ENCODE measurements at places on chromosomes 2 and 18.

GRCh38 chr18:29161429-29161828, 984.5 kb upstream of the CDH2 start:
- DNase-seq, result no peak

DNA sequence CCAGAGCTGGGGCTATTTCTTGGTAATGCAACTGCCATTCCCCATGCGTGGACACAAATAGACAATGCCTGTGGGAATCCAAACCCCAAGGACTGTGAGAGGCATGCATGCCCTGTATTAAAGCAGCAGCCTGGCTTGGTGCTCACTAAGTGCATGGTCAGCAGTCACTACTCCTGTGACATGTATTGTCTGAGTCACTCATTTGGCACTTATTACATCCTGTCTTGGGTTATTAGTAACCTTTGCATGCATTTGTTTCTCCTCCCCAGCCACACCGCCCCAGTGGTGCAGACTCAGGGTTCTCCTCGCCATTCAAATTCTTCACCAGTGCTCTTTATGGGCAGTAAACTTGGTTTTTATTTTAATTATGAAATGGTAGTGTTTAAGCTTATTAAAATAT, 30.2 kb downstream of the PRKCE start:
- no peak for DNase-seq

DNA sequence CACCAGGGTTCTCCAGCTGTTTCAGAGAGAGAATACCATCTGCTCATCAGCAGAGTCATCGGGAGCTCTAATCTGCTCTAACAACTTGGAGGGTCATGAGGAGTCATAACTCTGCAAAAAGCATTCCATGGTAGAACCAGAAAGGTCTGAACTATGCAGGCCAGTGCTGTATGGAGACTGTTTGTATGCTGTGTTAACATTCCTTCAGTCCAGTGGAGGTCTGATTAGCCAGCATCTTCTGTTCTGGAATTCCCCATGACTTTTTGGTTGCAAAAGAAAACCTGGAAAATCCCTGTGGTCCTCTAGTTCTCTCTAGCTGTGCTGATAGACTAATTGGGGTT, 9.4 kb upstream of the ITGB6 start:
- no peak for DNase-seq

DNA sequence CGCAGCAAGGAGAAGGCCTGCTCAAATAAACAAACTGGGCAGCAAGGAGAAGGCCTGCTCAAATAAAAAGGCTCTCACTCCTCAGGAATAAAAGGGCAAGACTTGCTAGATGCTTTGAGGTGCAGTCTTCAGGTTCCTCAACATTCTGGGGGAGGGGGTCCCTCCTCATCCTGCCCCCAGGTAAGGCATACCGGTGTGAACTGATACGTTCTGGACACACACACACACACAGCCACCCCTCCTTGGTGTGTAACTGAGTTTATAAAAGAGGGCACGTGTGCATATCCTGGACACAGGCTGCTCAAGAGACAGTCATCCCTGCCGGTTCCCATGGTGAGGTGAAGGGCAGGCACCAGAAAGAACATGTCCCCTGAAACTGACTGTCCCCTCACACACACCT, 4.5 kb downstream of the TEX261 start:
- no peak for DNase-seq

DNA sequence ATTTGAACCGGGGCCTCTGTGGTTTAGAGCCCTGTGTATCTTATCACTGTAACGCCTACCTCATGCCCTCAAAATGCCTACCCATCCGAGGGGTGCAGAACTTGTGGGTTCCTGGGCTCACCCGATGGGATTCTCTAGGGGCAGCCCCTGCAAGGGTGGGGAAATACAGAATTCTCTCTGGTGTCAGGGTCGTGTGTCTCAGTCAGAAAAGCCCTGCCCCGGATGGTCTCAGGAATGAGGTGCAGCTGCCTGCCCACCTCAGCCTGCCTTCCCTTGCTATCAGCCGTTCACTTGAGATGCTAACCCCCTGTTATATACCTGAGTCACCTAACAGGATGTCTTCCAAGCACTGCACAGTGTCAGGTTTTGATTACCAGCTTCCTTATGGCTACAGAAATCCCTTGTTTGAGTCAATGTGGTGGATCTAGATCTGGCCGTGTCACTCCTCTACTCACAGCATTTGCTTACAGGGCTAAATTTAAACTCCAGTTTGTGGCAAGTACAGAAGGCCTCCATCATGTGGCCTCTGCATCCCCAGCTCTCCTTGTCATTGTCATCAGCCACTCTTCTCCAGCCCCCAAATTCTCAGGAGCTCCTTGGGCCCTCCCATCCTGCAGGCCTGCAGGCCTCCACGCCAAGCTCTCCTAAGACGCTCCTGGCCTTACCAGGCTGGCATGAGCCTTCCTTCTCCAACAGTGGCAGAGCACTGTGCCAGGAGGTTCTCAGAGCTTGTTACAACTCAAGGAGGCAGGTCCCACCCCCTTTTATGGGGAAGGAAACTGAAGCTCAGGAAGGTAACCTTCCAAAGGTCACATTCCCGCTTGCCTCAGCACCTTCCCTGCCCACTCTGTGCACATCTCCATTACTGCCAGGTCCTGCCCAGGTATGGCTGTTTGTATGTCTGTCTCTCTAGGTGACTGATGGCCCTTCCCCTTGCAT, 14.3 kb upstream of the MAP3K2 start:
- no peak for DNase-seq

DNA sequence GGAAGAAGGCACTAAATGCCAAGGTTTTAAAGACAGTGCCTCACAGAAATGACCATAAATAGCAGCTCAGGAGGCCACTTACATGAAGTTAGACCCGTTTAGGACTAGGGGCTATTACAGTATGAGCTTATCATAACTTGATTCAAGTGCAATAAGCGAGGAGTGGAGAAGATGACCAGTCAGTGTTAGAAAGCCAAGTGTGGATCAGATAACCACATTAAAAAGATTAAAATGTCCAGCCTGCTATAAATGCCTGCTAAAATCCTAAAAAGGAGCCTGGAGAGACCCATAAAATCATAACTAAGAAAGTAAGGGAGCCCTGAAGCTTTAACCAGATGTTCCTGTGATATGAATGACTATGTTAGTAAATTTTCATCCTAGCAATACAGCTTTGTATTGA, 117.5 kb upstream of the ZNF521 start:
- no peak for DNase-seq

DNA sequence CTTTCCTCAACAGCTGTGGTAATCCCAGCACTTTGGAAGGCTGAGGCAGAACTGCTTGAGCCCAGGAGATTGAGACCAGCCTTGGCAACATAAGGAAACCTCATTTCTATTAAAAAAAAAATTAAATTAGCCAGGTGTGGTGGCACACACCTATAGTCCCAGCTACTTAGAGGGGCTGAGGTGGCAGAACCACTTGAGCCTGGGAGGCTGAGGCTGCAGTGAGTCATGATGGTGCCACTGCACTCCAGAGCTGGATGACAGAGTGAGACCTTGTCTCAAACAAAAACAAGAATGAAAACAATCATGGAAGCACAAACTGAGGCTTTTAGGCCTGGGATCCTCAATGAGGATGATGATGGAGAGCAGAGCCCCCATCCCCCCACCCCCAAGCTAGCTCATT, 19.8 kb downstream of the GAREM1 start:
- no peak for DNase-seq

GRCh38 chr2:17626986-17627385, 86.5 kb downstream of the VSNL1 start:
- no peak for DNase-seq

GRCh38 chr2:150371044-150371818, 116.2 kb downstream of the RND3 start:
- DNase-seq, result no peak

DNA sequence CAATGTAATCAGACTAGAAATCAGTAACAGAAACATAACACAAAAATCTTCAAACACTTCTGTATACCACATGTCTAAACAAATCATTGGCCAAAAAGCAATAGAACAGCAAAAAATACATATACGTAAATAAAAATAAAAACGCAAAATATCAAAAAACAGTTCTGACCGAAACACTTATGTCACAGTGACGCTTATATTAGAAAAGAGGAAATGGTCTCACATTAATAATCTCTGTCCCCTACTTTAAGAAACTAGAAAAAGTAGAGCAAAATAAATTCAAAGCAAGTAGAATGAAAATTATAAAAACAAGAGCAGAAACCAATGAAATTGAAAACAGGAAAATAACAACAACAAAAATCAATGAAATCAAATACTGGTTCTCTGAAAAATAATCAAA, 41.9 kb downstream of the TMEM131 start:
- no peak for DNase-seq

- DNase-seq, result no peak
These were observed 180.9 kb upstream of the ALKAL2 start for GRCh38 chr2:468648-469336.

DNA sequence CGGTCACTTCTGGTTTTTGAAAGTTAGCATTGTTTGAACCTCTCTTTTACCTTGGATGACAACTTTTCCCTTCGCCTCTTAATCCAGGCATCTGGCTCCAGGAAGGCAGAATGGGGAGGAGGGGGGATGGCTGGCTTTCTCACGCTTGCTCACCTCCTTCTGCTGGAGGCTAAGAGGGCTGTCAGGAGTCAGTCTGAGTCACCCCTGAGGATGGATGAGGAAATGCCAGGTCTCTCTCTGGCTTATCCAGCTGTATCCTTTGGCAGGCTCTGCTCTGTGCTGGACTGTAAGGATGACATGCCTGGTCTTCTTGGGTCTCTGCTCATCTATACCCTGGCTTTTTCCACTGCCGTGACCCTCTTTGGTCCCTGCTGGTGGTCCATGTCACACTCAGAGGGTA, 142.9 kb upstream of the GYPC start:
- DNase-seq, result no peak
